ENCODE measurements at places on chromosomes 1 and 21. TPM values are rescaled to one million over a fixed set of nuclear protein-coding genes. Genes with fewer than 3 reads are reported as not detected.

The HSD11B1 gene
- total RNA-seq: 11.4 TPM

The MPL gene
- not detected for total RNA-seq

The SLC45A1 gene
- 0.25 TPM for total RNA-seq

The SEC16B gene
- not detected for total RNA-seq

The BLACAT1 gene
- total RNA-seq: 0.65 TPM

The TEX35 gene
- not detected for total RNA-seq

The SYCP1 gene
- total RNA-seq: not detected

The HCRTR1 gene
- not detected for total RNA-seq

DNA sequence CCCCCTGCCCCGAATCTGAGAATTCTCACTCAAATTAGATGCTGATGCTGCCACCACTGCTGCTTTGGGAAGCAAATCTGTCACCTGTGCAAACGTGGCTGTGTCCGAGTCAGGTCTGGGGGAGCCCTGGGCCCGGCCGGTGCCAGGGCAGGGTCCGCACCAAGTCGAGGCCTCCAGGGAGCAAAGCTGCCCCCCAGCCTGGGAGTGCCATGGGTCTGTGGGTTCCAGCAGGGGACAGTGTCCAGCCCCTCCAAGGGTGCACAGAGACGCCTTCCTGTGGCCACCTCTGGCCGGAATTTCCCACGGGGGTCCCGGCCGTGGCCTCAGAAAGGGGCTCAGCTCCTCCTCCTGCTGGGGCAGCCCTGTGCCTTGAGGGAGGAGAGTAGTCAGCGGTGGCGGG lies 27.7 kb upstream of the TTLL10 start:
- peaks cover 26% of the 10 kb centered on the region for H3K4me1 ChIP-seq
- no peaks in the 10 kb centered on the region for H3K36me3 ChIP-seq
- no peak for DNase-seq
- no peak overlapping the region for H3K27ac ChIP-seq

DNA sequence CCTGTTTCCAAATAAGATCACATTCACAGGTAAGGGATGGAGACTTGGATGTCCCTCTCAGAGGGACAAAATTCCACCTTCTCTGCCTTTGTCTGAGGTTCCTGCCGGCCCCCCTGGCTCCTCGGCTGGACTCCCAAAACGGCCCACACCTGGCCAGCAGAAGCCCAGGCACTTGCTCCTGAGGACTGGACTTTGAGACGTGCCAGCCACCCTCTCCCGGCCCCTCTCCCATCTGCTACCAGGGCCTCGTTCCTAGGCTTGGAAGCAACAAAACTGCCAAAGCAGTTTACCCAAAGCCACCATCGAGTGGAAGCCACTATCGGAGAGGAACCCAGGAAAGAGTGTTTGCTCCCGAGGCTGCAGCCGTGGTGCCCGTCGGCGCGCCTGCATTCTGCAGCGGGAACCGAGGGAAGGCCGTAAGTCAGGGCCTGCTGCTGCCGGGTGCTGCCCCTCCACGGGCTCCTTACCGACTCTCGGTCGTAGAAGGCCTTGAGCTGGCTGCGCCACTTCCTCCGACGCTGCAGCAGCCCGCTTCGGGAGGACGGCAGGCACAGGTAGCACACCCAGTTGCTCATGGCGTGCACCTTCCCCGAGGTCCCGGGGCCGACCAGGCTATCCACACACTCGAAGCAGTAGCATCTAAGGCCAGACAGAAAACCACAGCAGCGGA lies 3.5 kb downstream of the DNMT3L start:
- no peak overlapping the region for H3K4me3 ChIP-seq
- H3K27me3 ChIP-seq: peaks cover 11% of the 10 kb centered on the region
- no peaks in the 10 kb centered on the region for H3K36me3 ChIP-seq

GRCh38 chr1:161772397-161772796 lies 6.3 kb downstream of the ATF6 start:
- H3K4me1 ChIP-seq: peaks cover 28% of the 10 kb centered on the region
- H3K27ac ChIP-seq: no peak overlapping the region
- peaks cover 6% of the 10 kb centered on the region for H3K36me3 ChIP-seq
- no peak overlapping the region for H3K4me3 ChIP-seq
- no peaks in the 10 kb centered on the region for H3K27me3 ChIP-seq

- H3K27ac ChIP-seq: no peak overlapping the region
- H3K4me1 ChIP-seq: no peaks in the 10 kb centered on the region
- no peak overlapping the region for H3K4me3 ChIP-seq
- no peak for DNase-seq
- H3K27me3 ChIP-seq: peaks cover 14% of the 10 kb centered on the region
Measured at GRCh38 chr1:90821788-90822359, 104.8 kb upstream of the BARHL2 start.

DNA sequence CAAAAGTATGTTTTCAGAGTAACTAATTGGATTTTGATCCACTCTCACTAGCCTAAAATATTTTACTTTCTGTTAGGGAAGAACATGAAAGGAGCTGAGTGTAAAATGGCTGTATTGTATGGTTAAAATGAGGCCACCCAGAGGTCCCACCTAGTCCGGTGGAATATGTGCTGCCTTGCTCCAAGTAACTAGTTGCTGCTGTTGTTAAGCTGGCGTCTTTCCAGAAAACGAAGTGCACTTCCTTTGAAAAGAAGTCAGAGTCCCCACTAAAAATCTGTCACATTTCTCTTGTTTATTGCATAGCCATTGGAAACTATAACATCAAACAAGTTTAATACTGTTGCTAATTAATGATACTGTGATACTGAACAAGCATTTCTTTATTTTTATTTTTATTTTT lies 3.2 kb downstream of the SLC25A33 start:
- DNase-seq: no peak
- no peaks in the 10 kb centered on the region for H3K27me3 ChIP-seq
- no peak overlapping the region for H3K4me3 ChIP-seq
- peaks cover 7% of the 10 kb centered on the region for H3K36me3 ChIP-seq
- no peak overlapping the region for H3K27ac ChIP-seq

DNA sequence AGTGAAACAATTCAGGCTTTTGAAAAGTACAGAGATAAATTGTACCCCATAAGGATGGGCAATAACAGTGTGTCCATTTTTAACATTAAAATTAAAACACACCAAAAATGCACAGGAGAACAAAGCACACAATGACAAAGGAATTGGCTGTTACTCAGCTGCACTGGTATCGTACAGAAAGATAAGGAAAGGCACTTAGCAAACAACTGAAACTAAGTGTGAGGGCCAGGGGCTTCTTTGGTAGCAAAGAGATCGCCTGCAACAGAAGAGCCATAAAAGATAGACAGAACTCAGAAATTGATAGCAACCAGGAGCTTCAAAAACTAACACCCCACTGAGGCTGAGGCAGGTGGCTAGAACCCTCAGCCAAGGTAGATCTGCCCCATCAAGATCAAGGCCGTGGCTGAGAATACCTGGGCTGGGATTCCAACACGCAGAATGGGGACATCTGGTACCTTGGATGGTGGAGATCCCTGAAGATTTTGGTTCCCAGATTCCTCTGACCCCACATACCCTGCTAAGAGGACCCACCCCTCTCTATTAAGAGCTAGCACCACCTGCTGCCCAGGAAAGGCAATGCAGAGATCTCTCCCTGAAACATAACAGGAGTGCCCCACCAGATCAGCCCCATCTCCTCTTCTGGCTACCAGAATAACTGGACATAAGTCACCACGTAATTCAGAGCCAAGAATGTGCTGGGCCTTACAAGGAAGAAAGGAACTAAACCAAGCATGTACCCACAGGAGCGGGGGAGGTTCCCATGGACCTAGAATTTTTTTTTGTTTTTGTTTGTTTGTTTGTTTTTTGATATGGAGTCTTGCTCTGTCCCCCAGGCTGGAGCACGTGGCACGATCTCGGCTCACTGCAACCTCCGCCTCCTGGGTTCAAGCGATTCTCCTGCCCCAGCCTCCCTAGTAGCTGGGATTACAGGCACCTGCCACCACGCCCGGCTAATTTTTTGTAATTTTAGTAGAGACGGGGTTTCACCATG lies 16.2 kb downstream of the PLEKHO1 start:
- peaks cover 2% of the 10 kb centered on the region for H3K27me3 ChIP-seq
- DNase-seq: peak; percentile 62
- peaks cover 37% of the 10 kb centered on the region for H3K4me1 ChIP-seq
- H3K27ac ChIP-seq: no peak overlapping the region

- no peak overlapping the region for H3K4me3 ChIP-seq
- no peaks in the 10 kb centered on the region for H3K27me3 ChIP-seq
- H3K36me3 ChIP-seq: peaks cover 45% of the 10 kb centered on the region
- no peak overlapping the region for H3K27ac ChIP-seq
- peaks cover 34% of the 10 kb centered on the region for H3K4me1 ChIP-seq
Measured at GRCh38 chr1:145788580-145788979, 35.3 kb downstream of the RNF115 start.

DNA sequence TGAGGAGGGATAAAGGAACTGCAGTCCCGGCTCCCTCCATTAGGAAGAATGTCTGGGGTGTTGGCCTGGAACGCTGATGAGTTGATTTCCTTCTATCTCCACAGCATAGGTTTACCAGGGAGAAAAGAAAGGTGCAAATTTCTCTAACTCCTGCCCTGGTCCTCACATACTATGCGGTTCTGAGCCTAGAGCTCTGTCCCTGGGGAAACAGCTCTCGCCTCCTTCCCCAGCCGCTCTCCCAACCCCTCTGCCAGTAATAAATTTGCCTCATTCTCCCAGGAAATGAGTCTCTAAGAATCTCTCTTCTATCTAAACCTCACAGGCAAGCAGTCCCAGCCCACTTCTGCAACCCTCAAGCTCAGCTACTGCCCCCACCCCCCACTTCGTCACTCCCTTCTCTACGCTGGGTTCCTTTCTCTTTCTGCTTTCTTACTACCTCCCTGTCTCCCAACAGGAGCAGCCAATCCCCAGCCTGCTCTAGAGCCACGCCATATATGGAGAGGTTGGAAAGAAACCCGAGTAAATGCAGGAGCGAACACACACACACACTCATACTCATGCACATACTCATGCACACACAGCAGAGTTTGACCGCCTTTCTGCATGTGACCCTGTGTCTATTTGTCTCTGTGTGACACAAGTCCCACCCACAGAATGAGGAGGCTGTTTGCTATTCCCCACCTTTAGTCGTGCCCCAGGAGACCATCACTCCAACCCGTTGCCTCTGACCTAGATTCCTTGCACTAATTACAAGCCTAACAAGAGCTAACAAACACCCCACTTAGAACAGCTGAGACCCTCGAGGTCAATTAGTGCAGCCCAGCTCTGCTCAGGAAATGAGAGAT lies 13.4 kb downstream of the PLEKHO1 start:
- no peak for DNase-seq
- H3K27me3 ChIP-seq: peaks cover 2% of the 10 kb centered on the region
- H3K27ac ChIP-seq: no peak overlapping the region
- no peak overlapping the region for H3K4me3 ChIP-seq

GRCh38 chr1:15946571-15947381 lies 29.1 kb downstream of the ZBTB17 start:
- no peak for DNase-seq
- no peak overlapping the region for H3K4me3 ChIP-seq
- H3K36me3 ChIP-seq: peaks cover 31% of the 10 kb centered on the region
- no peaks in the 10 kb centered on the region for H3K27me3 ChIP-seq
- H3K27ac ChIP-seq: peak overlapping the region; percentile 40
- H3K4me1 ChIP-seq: peaks cover 46% of the 10 kb centered on the region

GRCh38 chr1:9371391-9371935 lies 78.8 kb downstream of the SPSB1 start:
- no peaks in the 10 kb centered on the region for H3K27me3 ChIP-seq
- no peak for DNase-seq
- H3K4me1 ChIP-seq: peaks cover 3% of the 10 kb centered on the region
- no peak overlapping the region for H3K4me3 ChIP-seq
- H3K36me3 ChIP-seq: no peaks in the 10 kb centered on the region

DNA sequence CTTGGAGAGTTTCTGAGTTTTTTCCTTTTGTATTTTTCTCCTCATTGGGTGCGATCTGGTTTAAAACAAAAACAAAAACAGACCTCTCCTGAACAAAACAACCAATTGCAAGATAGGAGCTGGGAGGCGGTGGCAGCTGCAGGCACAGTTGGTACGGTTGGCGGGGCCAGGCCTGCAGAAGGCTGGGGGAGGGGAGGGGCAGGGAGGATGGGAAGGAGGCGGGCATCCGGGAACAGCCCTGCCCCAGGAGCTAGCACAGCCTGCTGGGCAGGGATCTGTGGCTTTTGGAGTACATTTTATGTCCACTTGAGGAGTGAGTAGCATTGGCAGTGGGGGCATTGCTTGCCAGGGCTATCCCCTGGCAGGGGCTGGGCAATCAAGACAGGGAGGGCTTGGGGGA lies 5.2 kb downstream of the CAPN9 start:
- H3K27ac ChIP-seq: no peak overlapping the region
- no peak for DNase-seq
- H3K36me3 ChIP-seq: no peaks in the 10 kb centered on the region
- peaks cover 7% of the 10 kb centered on the region for H3K27me3 ChIP-seq
- H3K4me3 ChIP-seq: no peak overlapping the region
- H3K4me1 ChIP-seq: no peaks in the 10 kb centered on the region

DNA sequence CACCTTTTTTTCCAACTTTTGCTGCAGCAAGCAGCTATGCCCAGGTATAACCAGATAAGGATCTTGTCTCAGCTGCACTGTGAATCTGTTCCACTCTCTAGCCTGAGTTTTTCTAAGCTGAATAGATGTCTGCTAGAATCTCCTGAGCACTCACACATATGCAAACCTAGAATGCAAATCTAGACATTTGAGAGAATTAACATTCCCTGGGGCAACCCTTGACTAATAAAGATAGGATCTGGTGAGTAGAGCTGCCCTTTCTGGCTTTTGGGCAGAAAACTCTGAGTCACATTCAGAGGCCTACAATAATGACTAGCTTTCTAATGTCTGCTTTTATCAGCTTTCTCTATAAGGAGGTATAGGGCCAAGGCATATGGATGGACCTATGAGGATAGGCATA lies 61.4 kb upstream of the BARHL2 start:
- no peaks in the 10 kb centered on the region for H3K36me3 ChIP-seq
- no peaks in the 10 kb centered on the region for H3K4me1 ChIP-seq
- no peak overlapping the region for H3K27ac ChIP-seq
- no peaks in the 10 kb centered on the region for H3K27me3 ChIP-seq
- H3K4me3 ChIP-seq: no peak overlapping the region

GRCh38 chr1:106276871-106277270 lies 779.6 kb upstream of the PRMT6 start:
- no peak overlapping the region for H3K27ac ChIP-seq
- H3K4me1 ChIP-seq: no peaks in the 10 kb centered on the region
- H3K27me3 ChIP-seq: no peaks in the 10 kb centered on the region
- no peak overlapping the region for H3K4me3 ChIP-seq
- DNase-seq: no peak

- H3K27ac ChIP-seq: no peak overlapping the region
- H3K4me1 ChIP-seq: no peaks in the 10 kb centered on the region
- H3K27me3 ChIP-seq: no peaks in the 10 kb centered on the region
- H3K36me3 ChIP-seq: no peaks in the 10 kb centered on the region
Measured at GRCh38 chr21:27291006-27291405, 324.1 kb upstream of the ADAMTS5 start.

GRCh38 chr1:25112400-25112799 lies 119.9 kb downstream of the SYF2 start:
- peaks cover 11% of the 10 kb centered on the region for H3K4me1 ChIP-seq
- no peak for DNase-seq
- H3K36me3 ChIP-seq: peaks cover 10% of the 10 kb centered on the region
- H3K27me3 ChIP-seq: peaks cover 13% of the 10 kb centered on the region
- H3K4me3 ChIP-seq: no peak overlapping the region

DNA sequence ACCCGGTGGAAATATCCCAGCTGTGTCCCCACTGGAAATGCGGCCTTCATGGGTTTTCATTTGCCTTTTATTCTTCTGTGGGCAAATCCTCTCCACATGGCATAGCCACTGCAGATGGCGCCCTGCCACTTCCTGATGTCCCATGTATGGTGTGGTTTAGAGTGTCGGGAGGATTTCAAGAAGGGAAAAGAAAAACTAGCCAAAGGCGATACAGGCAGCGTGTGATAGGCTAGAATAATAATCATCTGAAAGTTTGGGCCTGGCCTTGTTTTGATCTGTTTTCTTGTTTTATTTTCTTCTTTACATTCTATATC lies 123.6 kb downstream of the PEX14 start:
- H3K27me3 ChIP-seq: no peaks in the 10 kb centered on the region
- no peaks in the 10 kb centered on the region for H3K4me1 ChIP-seq
- no peak overlapping the region for H3K4me3 ChIP-seq
- no peaks in the 10 kb centered on the region for H3K36me3 ChIP-seq
- no peak overlapping the region for H3K27ac ChIP-seq
